ENCODE measurements at places on chromosomes 11 and 22.

GRCh38 chr22:24380220-24380904, 47.0 kb upstream of the ADORA2A start:
- DNase-seq = no peak

DNA sequence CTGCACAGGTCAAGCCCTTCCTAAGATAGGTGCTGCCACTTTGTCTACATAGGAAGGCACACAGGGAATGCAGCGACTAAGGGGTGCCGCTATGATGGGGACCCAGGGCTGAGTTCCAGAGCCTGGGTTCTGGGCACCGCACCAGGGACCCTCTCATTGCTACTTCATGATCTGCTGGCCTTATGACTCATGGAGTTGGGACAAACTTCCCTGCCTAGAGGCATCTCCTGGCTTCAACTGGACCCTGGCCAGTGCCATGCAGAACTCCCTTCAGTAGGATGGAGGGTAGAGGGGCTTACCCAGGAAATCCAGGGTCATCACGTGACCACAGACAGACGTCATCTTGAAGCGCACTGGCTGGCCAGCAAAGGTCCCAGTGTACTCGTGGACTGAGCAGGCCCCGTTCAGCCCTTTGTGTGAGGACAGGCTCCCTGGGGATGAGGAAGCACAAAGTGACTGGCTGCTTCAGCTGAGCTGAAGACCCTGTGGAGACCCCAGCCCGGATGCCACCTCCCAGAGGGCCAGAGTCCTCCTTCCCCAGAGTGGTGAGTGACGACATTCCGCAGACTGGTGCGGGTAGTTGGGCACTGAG, 8.4 kb downstream of the TOP3B start:
- no peak for DNase-seq

DNA sequence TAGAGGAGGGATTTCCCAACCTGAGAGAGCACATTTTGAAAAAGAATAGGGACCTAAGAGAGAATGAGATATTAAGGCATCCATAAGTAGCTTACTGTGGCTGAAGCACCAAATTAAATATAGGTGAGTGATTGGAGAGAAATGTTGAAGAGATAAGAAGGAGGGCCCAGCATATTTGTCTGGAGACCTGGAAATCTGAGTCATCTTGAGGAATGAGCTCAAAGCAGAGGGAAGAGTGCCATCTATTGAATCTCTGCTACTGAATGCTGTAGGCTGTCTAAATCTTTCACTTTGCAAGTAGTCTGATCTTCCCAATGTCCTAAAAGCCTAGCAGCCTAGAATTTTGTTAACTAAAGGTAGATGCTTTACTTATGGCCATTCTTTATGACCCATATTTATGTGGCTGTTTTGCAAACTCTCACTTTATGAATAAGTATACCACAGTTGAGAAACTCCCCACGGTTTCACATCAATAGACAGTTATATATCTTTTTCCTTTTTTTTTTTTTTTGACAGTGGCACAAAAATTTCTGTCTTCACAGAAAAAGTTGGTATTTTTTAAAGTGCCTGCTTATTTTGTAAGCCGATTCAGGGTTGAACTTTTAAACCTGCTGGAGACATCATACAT, 2093.5 kb downstream of the LRRC4C start:
- no peak for DNase-seq

DNA sequence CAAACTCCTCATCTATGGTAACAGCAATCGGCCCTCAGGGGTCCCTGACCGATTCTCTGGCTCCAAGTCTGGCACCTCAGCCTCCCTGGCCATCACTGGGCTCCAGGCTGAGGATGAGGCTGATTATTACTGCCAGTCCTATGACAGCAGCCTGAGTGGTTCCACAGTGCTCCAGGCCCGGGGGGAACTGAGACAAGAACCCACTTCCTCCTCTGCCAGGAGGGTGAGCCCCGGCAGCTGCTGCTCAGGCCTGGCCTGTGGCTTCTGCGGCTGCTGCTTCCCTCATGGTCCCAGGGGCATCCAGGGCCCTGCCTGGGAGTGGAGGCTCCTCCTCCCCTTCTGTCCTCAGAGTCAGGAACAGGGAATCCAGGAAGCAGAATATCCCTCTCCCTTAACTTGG, 98.4 kb downstream of the ZNF280B start:
- DNase-seq = peak; percentile 13

- DNase-seq = no peak
These were observed 987.6 kb downstream of the TBC1D22A start for GRCh38 chr22:47750086-47750485.

DNA sequence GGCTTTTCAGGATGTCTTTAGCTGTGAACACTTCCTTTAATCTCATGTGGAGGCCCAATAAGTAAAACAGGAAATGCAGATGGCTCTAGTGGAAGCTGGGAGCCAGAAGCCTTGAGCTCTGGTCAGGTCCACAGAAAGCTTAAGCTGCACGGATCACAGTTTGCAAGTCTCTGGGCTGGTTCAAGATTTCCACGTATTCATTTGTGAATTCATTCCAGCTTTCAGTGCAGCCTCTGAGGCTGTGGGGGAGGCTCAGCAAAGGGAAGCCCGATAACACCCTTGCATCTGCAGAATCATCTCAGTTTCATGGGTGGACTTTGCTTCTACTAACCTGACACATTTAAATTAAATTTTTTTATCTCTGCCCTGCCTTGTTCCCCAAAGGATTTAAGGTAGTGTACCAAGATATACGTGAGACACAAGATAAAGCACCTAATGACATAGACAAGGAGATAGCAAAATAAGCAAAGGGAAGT, 65.6 kb downstream of the ISX start:
- no peak for DNase-seq

DNA sequence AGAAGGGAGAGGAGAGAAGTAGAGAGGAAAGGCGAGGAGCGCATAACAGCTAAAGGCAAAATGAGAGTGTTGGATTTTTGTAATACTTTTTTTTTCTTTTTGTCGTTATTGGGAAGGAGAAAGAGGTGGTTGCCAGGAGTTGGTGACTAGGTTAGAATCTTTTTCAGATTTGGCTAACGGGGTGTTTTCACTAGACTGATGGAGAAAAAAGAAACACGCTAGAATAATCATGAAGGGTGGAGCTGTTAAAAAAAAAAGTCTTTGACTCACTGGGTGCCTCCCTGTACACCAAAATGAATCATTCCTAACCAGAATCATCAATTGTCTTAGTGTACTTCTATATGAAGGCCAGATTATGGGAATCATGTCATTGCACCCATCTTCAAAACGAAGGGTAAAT, 12.7 kb downstream of the BLID start:
- DNase-seq = no peak

DNA sequence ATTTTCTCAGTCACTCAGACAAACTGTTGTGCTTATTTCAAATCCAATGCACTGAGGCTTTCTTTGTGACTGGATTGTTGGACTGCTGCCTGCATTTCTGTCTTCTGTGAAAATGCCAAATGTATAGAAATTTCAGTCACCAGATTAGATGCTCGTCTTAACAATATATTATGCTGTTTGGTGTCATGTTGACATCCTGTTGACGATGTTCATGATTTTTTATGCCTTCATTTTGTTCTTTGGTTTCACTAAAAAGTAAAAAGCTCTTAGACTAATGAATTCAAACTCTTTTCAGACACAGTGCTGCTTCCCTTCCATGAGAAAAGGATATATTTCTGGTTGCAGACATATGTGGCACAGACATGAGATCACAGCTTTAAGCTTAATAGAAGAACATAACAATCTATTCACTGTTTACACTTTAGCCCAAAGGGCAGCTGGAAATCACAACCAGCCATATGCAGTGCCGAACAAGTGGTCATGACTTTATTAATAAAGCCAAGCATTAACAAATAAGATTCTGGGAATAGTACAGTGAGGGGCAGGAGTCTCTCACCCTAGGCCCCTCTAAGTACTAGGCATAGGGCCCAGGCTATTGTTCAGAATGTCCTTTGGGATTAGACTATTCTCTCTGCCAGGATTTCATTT, 9.4 kb upstream of the SOX6 start:
- DNase-seq = no peak

- peak; percentile 60 for DNase-seq
These were observed 117.4 kb downstream of the SGSM3 start for GRCh38 chr22:40487663-40488249.

DNA sequence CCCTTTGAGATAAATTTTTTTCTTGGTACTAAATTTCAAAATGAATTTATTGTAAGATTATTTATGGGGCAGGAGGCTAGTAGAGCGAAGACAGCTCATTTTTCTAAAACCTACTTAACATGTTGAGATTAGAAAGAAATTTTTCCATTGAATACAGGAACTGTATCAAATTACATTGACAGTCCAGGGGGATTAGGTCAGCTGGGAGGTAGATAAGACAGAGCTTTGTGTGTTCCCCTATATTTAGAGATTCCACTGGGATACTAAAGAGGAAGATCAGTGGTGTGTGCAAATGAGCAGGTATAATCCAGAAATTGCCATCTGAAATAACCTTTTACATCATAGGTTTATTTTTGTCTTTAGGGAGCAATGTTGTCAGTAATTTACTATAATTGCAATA, 32.1 kb downstream of the ENDOD1 start:
- DNase-seq = no peak

- no peak for DNase-seq
These were observed 37.7 kb downstream of the LDLRAD3 start for GRCh38 chr11:35981581-35981980.

- no peak for DNase-seq
These were observed 20.4 kb downstream of the ADAMTS8 start for GRCh38 chr11:130407978-130408377.

DNA sequence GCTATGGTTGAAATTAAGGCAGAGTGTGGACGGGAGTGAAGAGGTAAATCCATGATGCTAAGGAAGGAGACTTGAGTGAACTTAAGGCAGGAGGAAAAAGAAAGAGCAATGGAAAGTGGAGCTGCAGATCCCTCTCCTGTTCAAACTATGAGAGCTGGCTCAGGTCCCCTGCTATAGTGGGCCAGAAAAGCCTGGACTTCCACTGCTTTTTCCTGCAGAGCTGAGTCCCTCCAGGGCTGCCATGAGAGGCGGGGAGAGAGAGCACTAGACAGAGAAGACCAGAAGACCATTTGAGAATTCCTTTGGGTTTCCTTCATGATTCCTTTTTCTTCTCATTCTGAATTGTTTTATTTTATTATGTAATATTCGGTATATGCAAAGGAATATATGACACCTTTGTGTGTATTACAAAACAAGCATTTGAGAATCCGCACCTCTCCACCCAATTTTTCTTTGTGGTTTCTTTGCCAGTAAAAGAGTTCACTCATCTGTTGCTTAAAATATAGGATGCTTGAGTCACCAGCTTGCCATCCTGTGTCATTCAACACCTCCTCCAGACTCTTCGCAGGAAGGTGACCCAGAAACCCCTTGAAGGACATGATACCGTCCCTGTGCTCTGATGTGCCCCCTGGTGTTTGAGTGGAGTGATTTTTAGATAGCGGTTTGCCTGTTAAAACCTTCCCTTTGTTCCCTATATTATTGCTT, 24.4 kb downstream of the SREBF2 start:
- DNase-seq = peak; percentile 81
